Stimulated activated CD4-positive, alpha-beta T cell treated with anti-CD3 and anti-CD28 coated beads, Interleukin-1b, Interleukin-23, amount 100 ng/mL, for 1 hour (primary cell): ENCODE measurements at places on chromosomes 6 and 20.
A peak's percentile ranks its signal among the peaks of the same experiment; 100 is the strongest.

DNA sequence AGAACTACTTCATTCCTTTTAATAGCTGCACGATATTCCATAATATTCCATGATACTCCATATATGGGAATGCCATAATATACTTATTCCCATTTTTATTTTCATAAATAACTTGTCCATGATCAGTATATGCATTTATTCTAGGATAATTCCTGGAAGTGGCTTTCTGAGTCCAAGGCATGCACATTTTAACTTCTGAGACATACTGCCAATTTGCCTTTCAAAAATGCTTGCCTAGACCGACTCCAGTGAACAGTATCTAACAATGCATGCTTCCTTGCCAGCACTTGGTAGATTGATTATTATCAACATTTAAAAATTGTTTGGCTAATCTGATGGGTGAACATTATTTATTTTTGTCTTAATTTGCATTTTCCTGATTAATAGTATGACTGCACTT is 54.0 kb downstream of the SPTLC3 start:
- DNase-seq: no peak

GRCh38 chr6:117194978-117195377 is 70.4 kb upstream of the VGLL2 start:
- DNase-seq: no peak

DNA sequence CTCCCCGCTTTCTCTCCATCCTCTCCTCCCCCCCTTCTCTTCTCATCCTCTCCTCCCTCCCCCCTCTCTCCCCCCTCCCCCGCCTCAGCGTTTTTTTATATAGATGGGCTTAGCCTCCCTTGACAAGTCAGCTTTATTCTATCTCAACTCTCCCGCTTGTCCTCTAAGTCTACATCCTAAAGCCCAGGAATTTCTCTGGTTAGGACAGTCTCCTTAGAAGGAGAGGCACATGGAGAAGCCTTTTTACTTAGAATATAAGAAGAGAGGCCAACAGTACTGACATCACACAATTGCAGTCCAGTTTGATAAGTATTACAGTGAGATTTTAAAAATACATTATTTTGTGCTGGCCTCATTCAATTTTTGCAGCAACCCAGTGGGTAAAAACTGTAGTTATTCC is 83.5 kb downstream of the LYRM2 start:
- no peak for DNase-seq

- DNase-seq: no peak
Observed at GRCh38 chr6:134551245-134551960, 233.5 kb upstream of the SGK1 start.

DNA sequence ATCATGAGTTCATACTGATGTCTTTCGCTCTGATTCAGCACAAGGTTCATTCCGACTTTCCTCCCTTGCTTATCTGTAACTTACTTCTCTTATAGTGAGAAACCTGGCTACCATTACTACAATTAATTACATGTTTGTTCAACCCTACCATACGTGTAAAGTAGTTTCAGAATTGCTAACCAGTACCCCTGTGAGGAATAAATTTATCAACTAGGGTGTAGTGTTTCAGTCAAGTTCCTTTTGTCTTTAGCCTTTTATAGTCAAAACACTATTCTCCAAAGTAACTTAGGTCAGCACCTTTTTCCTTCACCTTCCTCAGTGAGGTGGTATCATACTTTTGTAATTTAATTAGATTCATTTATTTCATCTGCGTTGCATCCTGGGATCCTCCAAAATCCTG is 64.9 kb downstream of the MAP3K4 start:
- no peak for DNase-seq

DNA sequence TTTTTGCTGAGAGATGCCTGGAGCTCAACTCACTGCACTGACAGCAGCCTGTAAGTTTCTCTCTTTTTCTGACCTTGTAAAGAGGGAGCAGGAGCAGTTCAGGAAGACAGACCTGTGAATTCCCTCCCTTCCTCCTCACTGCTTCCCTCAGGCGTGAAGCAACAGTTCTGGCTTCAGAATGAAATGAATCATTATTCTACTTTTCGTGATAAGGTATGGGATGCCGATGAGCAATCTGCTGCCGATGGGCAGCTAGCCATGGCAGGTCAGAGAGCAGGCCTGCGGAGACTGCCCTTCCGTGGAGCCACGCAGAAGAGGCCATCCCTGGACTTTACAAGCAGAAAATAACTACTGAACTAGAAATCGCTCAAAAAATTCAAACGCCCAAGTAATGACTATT is 426.5 kb upstream of the RNF217 start:
- DNase-seq: no peak

DNA sequence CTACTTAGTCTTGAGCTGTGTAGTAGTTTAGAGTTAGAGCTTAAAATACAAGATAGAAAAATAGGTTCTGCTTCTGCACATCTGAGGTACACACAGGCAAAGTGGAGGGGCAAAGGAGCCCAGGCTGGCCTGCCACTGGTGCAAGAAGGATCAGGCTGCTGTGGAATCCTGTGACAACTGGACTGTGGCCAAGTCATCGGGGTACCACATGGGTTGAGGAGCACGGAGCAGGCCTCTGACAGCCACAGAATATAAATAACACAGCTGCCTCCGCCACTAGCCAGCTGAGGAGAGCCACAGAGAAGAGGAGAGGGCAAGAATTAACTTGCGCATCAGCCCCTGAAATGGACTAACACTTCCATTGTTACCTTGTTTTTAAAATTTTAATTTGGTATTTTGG is 206.0 kb upstream of the MARCKS start:
- no peak for DNase-seq

GRCh38 chr6:110573136-110573535 is 96.7 kb upstream of the SLC22A16 start:
- DNase-seq: no peak

- DNase-seq: no peak
Observed at GRCh38 chr6:108559884-108560462, 744 bp upstream of the FOXO3 start.

DNA sequence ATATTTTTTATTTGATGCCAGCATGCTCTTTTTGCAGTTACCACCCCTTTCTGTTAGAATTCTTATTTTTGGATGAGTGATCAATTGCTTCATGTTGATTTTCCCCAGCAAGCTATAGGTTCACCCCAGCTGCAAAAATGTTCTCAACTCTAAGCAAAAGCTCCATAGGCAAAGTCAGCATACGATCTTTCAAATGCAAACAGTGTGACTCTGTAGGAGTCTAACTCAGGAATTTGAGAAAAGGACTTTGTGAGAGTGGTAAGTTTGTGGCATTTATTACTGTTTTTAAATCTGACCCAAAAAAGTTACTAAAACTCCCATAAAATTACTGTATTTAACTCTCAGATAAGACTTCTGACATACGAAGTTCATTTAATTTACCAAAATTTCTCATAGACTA is 134.9 kb upstream of the HSF2 start:
- DNase-seq: no peak

DNA sequence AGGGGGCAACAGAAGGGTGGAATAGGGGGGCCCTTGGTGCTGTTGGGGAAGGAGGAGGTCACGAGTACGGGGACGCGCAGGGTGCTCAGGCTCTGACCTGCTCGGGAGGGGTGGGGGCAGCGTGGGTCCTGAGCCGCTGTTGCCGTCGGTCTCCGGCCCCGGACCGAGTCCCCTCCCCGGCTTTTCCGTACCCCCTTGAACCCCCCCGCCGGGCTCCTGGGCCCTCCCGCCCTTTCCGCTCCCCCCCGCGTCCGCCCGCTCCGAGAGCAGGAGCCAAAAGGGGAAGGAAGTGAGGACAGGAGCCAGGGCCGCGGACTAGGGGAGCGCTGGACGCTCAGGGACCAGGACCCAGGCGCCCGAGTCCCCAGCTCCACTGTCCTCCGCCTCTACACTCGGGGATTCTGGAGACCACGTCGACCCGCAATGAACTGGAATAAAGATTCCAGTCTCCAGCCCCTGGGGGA is at the start of gene RGL2:
TSS of gene RGL2 (minus strand) at position 170 of the 464 bp plus-strand sequence. CDS start 332 bp downstream, outside the sequence.
- no peak for DNase-seq

DNA sequence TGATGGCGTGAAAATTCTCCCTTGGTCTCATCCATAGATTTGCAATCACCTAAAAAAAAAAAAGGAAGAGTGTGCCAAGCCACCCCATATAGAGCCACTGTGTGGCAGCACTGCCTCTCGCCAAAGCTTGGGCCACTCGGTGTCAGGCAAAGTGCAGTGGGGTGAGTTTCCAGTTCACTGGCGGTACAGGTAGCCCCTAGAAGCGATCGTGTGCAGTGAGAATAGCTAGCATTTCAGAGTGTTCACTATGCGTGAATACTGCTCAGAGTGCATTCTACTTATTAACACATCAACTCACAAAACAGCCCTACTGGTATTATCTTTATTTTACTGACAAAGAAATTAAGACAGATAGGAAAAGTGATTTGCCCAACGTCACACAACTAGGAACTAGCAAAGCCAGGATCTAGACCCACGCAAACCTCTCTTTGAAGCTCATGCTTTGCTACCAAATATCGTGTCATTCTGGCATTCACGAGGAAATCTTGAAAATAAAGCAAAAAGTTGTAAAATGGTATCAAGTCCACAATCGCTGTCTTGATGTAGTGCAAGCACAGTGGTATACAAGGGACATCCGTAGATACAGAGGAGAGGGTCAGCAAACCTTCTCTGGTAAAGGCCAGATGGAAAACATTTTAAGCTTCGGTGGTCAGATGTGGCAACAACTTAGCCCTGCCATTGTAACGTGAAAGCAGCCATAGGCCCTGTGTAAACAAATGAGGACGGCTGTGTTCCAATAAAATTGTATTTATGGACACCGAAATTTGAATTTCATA is 10.4 kb upstream of the GCNT2 start:
- no peak for DNase-seq

DNA sequence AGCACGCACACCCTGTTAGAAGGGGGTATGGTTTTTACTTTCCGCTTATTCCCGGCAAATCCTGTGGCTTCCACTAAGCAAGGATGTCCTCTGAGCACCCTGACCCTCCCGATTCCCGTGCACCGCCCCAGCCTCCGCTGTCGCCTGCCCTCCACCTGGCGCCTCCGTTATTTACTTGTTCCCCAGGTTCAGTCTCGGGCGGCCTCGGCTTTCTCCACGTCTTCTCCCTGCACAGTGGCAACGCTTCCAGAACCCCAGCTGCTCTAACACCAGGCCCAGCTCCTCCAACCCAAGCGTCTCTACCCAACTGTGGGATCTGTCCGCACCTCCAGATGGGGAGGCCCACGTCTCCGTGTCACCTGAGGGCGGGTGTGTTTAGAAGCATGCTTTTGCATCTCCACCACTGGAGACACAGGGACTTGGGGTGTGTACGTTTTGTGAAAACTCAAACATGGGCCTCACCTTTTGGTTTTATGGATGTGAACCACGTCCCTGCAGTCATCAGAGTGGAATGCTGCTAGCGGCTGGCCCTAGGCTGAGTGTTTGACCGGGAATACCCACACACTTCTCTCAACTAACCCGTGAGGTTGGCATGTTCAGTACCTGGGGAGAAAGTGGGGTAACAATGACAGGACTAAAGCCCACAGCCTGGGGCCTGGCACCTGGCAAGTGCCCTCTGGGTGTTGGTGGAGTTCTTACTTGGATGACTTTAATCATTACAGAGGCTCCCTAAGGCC is 79.9 kb downstream of the THBS2 start:
- DNase-seq: no peak

DNA sequence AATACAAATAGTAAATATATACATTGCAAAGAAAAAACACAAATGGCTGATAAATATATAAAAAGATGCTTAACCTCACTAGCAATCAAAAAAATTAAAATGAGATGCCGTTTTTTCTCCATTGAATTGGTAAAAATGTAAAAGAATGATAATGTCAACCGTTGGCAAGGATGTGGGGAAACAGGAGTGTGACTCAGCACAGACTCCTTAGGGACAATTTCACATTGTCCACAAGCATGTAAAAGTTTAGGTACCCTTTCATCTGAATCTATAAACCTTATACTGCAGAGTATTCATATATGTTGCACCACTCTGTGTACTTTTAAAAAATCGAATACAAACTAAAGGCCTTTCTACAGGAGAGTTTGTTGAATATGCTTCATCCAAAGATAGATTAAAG is 143.1 kb upstream of the RREB1 start:
- no peak for DNase-seq

- DNase-seq: no peak
Observed at GRCh38 chr6:114267897-114268296, 74.9 kb downstream of the HS3ST5 start.

- DNase-seq: no peak
Observed at GRCh38 chr20:6468423-6469116, 298.9 kb upstream of the BMP2 start.

- peak; percentile 14 for DNase-seq
Observed at GRCh38 chr6:27251606-27252251, 4.2 kb downstream of the PRSS16 start.

DNA sequence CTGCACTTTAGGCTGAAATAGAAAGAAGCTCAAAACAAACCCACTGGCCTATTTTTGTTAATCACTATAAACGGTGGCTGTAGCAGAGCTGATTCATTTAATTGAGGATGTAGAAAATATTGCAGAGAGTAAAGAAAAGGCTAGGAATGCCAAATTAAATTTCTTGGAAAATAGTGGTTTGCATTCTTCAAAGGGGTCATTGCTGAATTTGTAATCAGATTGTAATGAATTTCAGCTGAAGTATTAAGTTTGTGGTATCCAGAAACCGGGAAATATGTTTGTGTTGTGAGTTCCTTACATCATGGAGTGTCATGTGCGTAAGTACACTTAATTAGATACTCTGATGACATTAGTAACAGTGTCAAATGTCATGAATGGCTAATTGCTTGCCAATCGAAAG is 203.0 kb downstream of the SAMD5 start:
- no peak for DNase-seq

DNA sequence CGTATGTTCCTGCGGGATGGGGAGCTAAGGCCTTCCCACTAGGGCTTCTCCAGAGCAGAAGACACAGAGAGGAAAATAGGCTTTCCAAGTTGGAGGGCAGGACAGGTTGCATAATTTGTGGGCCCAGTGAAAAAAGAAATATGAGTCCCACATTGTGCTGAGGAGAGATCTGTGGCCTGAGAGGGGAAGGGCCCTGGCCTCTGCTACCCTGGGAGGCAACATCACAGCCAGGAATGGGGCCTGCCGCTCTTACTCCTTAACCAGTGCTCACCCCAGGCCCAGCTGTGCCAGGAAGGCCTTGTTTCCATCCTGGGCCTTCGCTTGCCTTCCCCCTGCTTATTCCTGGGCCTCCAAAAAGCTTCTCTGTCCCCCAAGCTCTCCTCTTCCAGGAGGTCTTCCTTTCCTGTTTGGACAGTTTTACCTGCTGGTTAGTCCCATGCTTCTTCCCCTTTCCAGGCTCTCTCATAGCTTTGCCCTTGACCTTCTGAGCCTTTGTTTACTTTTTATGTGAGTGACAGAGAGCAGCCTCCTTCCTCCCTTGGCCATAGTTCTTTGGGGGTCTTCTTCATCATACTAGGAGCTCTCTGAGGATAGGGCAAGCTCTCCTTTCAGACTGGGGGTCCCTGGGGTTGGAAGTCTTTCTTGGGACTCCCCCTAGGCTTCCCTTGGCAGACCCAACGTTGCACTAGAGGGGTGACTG is 26.2 kb upstream of the VEGFA start:
- no peak for DNase-seq

GRCh38 chr20:62143957-62144825 is 622 bp downstream of the SS18L1 start:
- DNase-seq: no peak

- DNase-seq: no peak
Observed at GRCh38 chr20:375265-375889, 5.2 kb upstream of the TRIB3 start.

GRCh38 chr6:121800047-121800446 is 364.6 kb downstream of the GJA1 start:
- DNase-seq: no peak
